Stimulated activated CD8-positive, alpha-beta memory T cell treated with anti-CD3 and anti-CD28 coated beads, Interleukin-7, amount 100 ng/mL, for 1 hour (primary cell): ENCODE measurements at places on chromosomes 3 and 15.

- no peak for DNase-seq
These were observed 1.2 kb upstream of the EFCAB12 start for GRCh38 chr3:129429602-129430001.

DNA sequence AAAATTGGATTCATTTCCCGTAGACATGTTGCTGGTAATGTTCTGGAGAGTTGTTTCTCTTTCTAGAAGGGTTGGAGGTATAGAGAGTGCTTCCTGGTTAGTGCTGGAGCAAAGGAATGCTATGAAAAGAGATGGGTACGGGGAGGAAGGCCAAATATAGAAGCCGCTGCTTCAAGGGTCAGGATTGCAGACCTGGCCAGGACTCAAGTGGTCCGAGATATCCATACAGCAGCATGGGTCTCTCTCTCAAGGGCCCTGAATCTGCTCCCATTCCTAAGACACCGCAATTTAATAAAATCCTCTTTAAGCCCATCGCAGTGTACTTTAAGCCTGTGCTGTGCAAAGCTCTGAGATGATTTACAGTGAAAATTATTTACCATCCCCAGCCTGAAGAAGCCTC lies 287.0 kb downstream of the FAM43A start:
- no peak for DNase-seq

DNA sequence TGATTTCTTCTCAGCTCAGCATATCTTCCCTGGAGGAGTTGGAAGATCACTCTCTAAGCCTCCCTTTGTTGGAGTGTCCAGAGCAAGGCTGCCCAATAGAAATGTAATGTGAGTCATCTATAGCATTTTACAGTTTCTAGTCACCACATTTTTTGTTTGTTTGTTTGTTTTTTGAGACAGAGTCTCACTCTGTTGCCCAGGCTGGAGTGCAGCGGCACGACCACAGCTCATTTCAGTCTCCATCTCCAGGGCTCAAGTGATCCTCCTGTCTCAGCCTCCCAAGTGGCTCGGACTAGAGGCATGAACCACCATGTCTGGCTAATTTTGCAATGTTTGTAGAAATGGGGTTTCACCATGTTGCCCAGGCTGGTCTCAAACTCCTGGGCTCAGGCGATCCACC lies 21.3 kb downstream of the KLHL6 start:
- DNase-seq: no peak

GRCh38 chr15:49843725-49844124 lies 222.9 kb downstream of the DTWD1 start:
- DNase-seq: no peak

GRCh38 chr15:43552986-43553385 lies 35.6 kb downstream of the MAP1A start:
- DNase-seq: no peak

- DNase-seq: no peak
These were observed 290.6 kb downstream of the SATB1 start for GRCh38 chr3:18134386-18135059.

- DNase-seq: no peak
These were observed 34.7 kb downstream of the SCN5A start for GRCh38 chr3:38614651-38615352.

- DNase-seq: no peak
These were observed 153.1 kb upstream of the DPH6 start for GRCh38 chr15:35698966-35699575.

- no peak for DNase-seq
These were observed 37.6 kb upstream of the EPHB3 start for GRCh38 chr3:184523825-184524615.

DNA sequence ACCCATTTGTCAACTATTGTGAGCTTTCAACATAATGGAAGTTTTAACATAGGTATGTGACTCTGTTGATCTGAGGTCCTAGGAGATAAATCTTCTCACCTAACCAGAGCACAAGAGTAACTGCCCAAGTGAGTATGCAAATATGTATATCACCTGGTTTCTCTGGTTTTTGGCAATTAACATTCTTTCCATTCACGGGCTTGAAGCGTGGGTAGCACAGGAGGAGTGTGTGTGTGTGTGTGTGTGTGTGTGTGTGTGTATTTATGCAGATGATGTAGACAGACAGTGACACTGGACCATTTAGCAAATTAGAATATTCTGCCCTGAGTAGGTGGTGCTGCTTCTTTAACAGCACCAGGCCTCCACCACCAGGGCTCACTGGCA lies 15.0 kb downstream of the EPHB1 start:
- no peak for DNase-seq

DNA sequence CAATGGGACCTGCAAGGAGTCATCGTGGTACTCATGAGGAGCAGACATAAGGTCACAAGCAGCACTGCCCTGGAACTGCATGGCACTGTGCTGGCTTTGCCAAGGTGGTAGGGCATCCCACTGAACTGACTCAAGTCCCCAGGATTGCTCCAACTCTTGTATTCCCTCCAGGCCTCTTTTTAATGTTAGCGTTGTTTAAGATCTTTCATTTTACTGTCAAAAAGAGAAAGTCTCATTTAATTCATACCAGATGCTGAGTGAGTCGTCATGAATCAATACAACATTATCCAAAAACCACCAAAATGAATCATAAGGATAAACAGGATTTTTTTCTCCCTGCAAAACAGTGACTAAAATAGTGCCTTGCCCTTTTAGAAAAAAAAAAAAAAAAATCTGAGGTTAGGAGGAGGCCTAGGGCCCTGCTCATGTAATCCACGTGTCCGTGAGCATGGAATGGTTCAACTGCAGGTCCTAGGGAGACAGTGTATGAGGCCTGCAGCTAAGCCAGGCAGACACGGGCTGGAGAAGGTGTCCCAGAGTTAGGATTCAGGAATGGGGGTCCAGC lies 36.7 kb upstream of the BLM start:
- DNase-seq: no peak

- no peak for DNase-seq
These were observed 26.2 kb downstream of the HMG20A start for GRCh38 chr15:77446840-77447390.

GRCh38 chr15:40968290-40969085 lies 15.2 kb downstream of the CHAC1 start:
- DNase-seq: no peak

DNA sequence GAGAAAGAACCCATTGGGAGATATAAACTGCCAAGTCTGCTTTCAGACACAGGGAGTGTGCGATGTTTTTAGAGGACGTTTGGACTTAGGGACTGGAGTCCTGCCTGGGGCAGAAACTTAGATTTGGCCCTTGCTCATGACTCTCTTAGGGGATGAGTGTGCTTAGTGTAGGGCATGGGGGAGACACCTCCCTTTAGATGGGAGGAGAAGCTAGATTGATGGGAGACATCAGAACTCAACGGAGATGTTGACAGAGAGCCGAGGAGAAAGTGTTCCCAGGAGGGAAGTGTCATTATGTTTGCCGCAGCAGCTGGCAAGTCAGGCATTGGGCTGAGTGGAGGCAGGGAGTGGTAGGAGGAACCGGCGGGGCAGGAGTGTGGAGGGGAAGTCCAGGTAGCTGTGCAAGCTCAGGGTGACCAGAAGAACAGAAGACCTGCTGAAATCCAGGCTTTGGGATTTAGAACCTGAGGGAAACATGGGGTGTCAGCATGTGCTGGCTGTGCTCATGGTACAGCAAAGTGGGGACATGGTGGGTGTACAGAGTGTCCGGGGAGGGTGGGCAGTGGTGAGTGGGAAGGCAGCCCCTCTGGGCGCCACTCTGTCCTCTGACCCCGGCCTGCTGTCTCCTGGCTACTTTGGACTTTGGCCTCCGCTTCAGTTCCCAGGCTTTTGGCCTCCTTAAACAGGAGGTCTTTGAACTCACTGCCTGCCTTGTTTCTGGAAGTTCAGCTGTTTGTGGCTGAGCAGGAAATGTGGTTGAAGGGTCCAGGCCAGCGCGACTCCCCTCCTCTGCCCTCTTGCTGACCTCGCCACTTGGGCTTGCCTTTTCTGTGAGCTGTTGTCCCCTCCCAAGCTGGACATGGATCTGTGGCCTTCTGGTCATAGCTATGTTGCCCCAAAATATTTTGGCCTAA lies 324.0 kb upstream of the LRRFIP2 start:
- no peak for DNase-seq

GRCh38 chr3:144957398-144958101 lies 985.9 kb downstream of the DIPK2A start:
- no peak for DNase-seq

- no peak for DNase-seq
These were observed 21.6 kb downstream of the EPHB1 start for GRCh38 chr3:134816623-134817022.

DNA sequence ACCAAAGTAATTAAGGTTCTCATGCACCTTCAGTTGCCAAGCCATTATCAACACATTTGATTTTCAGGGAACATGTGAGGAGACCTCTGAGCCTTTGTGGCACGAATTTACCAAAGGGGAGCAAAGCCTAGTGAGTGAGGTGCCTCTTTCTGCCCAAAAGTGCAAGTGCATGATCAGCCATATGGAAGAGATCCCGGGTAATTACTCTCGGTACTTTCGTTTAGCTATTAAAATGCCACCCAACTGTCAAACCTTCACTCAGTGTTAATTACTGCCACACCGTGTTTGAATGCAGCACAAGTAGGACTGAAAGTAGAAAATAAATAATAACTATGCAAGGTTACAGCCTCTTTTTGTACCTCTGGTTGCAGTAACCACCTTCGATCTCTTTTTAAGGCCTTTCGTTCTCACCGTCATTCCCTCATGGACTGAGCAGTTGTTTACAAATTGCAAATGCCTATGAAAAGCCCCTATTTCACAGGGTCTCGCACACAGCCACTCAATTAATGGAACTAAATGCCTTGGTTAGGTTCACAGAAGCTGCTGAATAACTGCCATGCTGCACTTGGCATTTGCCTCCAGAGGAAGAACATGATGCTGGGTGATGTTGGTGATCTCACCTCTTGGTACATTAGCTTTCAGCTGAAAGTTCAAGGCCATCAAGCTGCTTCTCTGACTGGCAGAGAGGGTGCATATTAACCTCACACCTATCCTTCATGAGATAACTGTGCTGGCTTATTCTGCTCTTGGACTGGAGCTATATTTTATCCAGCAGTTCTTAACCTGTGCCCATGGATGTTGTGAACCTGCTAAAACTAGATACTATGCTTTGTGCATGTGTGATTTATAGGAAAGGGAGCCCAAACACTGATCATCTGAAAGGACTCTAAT lies 69.9 kb downstream of the TNIK start:
- DNase-seq: no peak

GRCh38 chr15:48411971-48412591 lies 80.9 kb downstream of the DUT start:
- DNase-seq: no peak

- DNase-seq: no peak
These were observed 200.5 kb downstream of the GOLGA6L6 start for GRCh38 chr15:20340931-20341661.

GRCh38 chr3:40387895-40388254 lies 891 bp downstream of the ENTPD3 start:
- no peak for DNase-seq

GRCh38 chr3:16266714-16267113 lies 1.7 kb downstream of the OXNAD1 start:
- DNase-seq: no peak

DNA sequence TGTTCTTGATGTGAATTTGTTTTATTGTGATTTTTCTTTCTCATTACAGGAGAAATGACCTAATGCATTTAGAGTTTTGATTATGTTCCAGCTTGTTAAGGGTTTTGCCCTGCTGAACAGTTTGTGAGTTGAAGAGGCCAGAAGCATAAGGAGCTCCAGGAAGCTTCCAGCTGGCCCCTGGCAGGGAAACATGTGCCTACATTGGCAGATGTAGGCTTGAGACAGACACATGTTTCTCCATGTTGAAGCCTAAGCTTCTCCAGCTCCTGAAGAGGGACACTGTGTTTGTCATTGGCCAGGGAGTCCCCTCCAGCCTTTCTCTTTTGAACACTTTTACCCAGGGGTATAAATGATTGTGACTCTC lies 88.4 kb downstream of the ASB7 start:
- DNase-seq: no peak

- no peak for DNase-seq
These were observed 622 bp upstream of the ZNF589 start for GRCh38 chr3:48240000-48240963.

DNA sequence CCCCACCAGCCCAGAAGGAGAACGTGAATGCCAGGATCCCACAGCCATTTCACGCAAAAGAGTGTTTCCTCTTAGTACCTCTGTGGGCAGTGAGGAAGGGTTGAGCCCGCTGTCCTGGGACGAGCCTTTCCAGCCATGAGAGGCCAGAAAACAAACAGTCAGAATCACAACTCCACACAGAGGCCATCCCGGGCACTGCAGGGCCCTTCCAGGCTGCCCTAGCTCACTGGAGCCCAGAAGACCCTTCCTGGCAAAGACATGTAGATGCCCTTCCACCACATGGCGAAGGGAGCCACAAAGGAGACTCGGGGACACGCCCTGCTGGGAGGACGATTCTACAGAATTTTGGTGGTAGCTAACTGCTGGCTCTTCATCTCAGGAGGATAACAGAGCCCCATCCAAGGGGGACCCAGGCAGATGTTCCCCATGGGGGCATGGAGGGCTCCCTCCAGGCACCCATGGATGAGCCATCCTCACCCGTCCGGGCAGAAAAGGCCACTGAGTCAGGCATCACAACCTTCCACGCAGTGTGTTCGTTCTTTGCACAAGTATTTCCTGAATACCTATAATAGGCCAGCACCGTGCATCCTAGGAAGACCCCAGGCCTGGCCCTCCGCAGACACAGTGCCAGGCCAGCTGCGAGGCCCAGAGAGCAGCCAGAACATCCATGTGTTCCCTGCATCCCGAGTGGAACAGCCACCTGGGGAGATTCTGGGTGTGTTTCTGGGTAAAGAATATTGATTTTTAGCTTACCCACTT lies 47.2 kb downstream of the SLC12A8 start:
- no peak for DNase-seq
